ENCODE measurements at places on chromosomes 3 and 15.

DNA sequence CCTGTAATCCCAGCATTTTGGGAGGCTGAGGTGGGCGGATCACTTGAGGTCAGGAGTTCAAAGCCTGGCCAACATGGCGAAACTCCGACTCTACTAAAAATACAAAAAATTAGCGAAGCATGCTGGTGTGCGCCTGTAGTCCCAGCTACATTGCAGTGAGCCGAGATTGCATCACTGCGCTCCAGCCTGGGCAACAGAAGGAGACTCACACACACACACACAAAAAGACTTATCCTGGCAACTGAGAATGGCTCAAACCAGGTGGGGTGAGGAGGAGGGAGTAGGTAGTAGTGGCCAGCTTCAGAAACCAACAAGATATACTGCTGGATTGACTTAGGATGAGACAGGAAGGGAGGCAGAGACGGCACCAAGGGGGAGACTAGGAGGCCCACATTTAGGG, 53.4 kb upstream of the APEH start:
- no peak for DNase-seq

DNA sequence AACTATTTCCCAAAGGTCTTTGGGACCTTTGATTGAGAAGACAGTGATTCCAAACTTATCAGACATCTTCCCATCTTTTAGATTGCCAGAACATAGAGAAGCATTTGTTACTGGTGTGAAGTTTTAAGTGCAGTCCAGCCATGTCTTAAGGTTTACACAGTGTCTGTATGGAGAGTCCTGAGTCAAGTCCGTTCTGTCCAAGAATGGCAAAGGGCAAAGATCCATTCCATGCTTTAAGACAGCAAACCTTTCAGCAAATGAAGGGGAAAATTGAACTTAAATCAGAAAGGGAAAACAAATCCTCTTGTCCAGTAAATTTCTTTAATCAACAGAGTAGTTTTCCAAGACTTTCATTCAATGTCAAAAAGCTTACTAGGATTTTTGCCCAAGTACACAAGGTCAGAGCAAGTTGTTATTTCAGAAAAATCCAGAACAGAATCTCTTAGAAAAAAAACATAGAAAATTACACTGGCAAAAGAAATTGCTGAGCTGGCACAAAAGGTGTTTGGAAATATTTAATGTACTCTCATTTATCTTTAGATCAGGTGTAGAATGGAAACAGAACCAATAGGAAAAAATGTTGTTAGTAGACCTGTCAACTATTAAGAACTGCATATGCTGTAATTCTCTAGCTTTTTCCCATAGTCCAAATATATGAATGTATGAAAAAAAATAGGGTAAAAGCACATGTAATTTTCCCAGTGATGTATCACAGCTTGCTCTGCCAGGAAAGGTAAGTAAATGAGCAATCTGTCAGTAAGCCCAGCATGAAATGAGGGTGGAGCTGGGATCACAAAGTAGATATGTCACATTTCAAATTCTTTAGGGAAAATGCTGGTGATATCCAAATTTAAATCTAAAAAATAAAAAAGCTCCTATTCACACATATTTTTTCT, 1099.9 kb downstream of the TUSC7 start:
- no peak for DNase-seq

DNA sequence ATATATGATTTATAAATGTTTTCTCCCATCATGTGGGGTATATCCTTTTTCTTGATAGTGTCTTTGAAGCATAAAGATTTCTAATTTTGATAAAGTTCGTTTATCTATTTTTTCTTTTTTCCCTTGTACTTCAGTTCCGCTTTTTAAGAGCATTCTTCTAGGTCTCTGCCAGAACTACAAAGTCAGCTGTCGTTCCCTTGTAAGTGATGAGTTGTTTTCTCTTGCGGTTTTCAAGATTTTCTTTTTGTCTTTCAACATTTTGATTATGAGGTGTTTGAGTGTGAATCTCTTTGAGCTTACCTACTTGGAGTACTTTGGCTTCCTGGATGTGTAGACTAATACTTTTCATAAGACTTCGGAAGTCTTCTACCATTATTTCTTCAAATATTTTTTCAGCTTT, 9.3 kb upstream of the PRICKLE2 start:
- no peak for DNase-seq

- DNase-seq, result no peak
These were observed 33.8 kb downstream of the CYP11A1 start for GRCh38 chr15:74333662-74334061.

DNA sequence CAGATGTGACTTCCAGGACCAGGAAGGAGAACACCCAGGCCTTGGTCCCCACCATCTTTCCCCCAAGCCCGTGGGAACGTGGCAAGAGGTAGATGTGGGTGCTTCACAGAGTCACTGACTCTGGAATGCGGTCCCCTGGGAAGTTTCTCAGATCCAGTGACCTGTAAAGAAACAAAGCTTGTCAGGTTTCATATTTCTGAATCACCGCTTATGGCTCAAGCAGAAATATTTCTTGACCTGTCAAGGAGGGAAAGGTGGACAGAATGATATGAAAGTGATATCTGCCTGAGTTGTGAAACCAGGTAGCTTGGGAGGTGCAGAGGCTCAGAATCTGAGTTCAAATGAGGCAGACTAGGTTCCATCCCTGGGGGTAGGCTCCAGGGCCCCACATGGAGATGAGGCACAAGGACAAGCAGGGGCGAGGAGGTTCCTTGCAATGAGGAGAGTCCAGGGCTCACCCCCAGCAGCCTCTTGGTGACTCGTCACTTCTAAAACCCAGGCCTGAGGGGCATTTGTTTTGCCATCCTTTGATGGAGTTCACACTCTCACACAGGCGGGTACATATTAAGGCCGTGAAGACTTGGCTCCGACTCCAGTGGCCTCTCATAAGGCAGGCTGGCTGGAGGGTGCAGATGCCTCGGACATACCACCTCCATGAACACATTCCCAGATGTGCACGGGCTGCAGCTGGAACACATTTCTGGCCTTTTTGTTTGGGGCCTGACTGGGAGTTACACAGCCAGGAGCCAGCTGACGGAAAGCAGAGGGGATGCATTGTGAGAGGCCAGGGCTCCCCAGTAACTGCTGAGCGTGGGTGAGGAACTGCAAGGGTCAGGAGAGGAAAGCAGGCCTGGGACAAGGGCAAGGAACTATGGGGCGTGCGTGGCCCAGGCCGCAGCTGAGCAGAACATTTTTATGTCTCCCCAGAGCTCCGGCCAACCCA, 1.3 kb downstream of the CILP start:
- no peak for DNase-seq

GRCh38 chr3:186683979-186684378, 18.2 kb downstream of the HRG start:
- DNase-seq, result no peak

- no peak for DNase-seq
These were observed 32.8 kb downstream of the NCEH1 start for GRCh38 chr3:172678068-172678467.

DNA sequence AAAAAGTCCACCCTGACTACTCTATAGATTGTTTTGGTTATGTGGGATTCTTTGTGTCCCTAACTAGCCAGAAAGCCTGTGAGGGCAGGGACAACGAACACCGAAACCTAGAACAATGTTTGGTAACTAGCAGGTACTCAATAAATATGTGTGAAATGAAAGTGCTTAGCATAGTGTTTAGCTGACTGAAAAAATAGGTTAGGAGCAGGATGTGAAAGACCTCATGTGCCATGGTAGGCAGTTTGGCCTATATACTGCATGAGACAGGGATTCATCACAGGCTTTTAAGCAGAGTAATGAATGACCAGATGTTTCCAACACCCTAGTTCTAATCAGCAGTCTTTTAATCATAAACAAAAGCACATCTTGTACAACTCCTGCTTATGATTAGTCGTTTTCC, 64.2 kb downstream of the MYO5A start:
- DNase-seq, result no peak

GRCh38 chr3:181076558-181076957, 87.0 kb upstream of the DNAJC19 start:
- DNase-seq, result no peak

DNA sequence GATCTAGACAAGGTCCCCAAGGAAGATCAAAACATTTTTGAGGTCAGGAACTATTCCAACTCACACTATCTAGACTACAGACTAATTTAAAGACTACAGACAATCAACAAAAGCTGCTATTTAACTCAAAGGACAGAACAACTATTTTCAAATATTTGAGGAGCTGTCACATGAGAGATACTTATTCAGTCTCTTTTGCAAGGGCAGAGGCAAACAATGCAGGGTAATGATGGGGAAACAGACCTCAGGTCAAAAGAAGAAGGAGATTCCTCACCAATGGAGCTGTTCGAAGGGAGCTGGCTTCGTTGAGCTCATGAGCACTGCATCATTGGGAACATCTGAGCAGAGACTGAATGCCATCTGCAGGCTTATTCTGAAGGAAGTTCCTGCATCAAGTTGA, 231.9 kb downstream of the DTWD1 start:
- DNase-seq, result no peak

DNA sequence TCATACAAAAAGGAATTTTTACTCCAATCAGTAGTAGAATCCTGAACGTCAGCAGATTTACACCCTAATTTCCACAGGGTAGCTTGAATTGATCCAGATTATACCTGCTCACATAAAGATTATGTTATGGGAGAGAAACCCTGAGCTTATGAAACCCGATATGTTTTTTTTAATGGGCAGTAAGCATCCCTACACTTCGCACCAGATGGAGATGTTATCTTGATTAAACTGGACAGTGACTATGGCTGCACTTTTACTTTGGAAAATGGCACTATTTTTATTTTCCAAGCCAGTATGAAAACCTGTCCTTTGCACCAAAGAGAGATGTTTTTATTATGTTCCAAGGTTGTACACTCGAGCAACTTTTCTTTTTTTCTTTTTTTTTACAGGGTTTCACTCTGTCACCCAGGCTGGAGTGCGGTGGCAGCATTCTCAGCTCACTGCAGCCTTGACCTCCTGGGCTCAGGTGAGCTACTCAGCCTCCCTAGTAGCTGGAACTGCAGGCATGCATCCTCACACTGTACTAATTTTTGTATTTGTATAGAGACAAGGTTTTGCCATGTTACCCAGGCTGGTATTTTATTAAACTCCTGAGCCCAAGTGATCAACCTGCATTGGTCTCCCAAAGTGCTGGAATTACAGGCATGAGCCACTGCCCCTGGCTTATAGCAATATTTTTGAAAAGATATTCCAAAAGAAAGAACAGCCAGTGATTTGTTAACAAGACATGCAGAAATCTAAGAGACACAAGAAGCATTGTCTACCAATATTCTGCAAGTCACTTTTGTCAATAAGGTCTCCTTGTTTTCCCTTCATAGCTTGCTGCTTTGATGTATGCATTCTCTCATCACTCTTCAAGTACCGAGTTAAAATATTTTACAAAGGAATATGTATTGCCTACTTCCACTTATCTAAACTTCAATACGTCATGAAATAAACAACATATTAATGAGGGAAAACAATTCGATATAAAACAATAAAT, 1412.6 kb downstream of the ZPLD1 start:
- no peak for DNase-seq

GRCh38 chr15:101267320-101268104, 9.8 kb downstream of the SELENOS start:
- DNase-seq, result no peak

DNA sequence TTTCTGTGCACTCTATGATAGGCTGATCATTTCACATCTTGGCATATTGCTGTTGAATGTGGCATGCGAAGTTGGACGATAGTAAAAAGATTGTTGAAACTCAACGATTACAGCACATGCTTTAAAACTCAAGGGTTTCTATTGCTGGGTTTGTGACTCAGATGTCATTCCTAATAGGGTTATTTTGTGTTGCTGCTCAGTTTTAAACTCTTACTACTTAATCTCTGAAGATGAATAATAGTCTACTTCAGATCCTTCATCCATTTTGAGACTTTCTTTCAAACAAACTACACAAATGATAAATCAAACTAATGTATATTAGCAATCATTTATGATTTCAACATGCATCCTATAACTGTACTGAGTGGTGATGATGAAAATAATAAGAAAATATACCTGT, 71.3 kb upstream of the MBNL1 start:
- DNase-seq, result no peak

DNA sequence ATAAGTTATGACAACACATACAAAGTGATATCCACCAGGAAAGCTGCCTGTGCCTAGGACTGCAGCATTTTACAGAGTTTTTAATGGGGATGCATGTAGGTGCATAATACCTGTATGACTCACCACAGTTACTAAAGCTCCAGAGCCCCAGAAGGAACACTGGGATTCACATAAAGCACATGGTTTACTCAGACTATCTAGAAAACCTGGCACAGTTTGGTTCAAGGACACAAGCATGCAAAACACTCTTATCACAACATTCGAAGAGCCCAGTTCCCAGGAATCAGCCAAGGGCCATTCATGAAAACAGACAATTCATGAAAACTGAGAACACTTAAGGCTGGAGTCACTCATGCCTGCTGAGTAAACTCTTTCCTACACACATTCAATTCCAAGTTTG, 261.0 kb downstream of the PYDC2 start:
- no peak for DNase-seq

DNA sequence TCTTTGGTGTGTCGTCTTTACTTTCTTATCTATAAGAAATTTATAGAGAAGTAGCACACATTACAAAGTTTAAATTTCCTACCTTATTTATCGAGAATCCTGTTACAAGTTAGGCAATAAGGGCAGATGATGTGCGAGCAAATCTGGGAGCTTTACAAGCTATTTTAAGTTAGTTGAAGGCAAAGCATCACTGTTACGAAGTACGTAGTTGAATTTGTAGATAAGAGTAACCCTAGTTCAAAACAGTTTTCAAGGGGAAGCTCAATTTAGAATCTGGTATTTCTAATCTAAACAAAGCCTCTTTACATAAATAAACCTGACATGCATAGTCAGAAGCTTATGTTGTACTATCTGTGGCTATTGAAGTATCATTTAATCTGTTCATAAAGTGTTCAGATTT, 8.4 kb downstream of the KBTBD8 start:
- no peak for DNase-seq

GRCh38 chr15:31157644-31158069, 56.1 kb upstream of the TRPM1 start:
- no peak for DNase-seq

- DNase-seq, result no peak
These were observed 126.9 kb downstream of the THRB start for GRCh38 chr3:24367664-24368264.

- DNase-seq, result no peak
These were observed 145.7 kb downstream of the BBX start for GRCh38 chr3:107668416-107668815.

- no peak for DNase-seq
These were observed 324.7 kb upstream of the RARB start for GRCh38 chr3:25103391-25103790.

Data from CD4-positive, alpha-beta T cell (primary cell).